NCI-H2029 (cell line): ENCODE measurements at places on chromosomes 5 and 9.
A peak's percentile ranks its signal among the peaks of the same experiment; 100 is the strongest.

GRCh38 chr9:123081824-123082223 lies 48.4 kb downstream of the GPR21 start:
- no peak for DNase-seq

DNA sequence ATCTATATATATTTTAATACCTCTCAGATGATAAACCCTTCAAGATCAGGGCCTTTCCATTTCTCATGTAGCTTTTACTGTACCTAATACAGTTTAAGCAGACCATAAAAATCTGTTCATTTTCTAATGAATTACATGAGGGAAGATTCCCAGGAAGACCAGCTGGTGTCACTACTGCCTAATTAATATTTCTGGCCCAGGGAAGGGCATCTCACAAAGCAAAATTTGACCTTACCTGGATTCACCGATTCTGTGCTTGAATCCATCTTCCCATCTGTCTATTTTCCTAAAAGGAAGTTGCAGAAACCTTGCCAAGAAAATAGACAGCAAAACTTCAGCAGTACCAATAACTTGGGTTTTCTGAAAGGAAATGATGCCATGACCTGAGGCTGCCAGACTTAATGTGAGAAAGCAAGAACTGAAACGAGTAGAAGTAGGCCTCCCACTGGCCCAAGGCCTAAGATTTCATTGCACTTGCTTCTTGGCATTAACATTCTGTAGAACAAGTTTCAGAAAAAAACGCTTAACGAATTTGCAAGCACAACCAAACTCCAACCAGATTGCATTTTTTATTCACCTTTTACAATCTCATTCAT lies 83.0 kb upstream of the GLIS3 start:
- DNase-seq, result no peak

- no peak for DNase-seq
These were observed 38.6 kb downstream of the MRPS30 start for GRCh38 chr5:44847206-44847852.

DNA sequence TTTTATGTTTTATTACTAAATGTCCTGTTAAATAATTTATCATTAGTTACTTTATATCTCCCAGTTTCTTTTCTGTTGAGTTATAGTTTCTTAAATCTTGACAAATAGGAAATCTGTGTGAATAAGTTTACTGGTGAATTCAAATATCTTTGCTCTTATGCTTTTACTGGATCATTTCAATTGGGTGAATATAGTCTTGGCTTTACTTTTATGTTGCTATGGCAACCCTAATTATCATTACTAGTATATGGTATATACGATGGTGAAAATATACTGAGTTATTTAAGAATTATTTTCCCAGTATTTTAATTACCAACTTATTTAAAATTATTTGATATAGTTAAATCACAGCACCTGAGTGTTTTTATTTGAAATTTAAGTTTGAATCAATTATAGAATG lies 363.0 kb downstream of the CDH10 start:
- no peak for DNase-seq

GRCh38 chr9:14281876-14282275 lies 32.1 kb downstream of the NFIB start:
- no peak for DNase-seq

DNA sequence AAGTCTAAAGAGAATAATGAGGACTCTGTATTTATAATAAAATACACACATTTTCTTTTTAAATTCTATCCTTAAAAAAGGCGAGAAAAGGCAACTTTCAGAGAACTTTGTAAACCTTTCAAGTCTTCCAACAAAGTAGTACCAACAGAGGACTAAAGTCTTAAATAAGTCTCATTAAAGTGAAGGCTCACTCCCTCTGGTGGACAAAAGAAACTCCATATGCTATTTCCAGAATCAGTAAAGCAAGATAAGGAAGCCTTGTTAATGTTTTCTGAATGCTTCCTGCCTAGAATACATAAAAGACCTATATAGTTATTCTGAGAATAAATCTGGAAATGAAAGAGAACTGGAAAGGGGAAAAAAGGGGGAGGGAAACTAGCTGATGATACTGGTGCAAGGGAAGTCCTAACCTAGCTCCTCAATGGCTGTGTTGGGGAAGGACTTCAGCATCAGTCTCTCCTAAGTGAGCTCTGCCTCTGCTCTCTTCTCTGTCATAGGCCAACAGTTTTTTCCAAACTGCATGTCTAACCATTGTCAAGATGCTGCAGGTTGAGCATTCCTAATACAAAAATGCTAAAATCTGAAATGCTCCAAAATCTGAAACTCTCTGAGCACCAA lies 7.2 kb downstream of the HMGCS1 start:
- peak; percentile 48 for DNase-seq

- DNase-seq, result no peak
These were observed 242.6 kb upstream of the PAPPA start for GRCh38 chr9:115910959-115911358.

GRCh38 chr5:37075399-37075950 lies 173.7 kb downstream of the CPLANE1 start:
- no peak for DNase-seq

DNA sequence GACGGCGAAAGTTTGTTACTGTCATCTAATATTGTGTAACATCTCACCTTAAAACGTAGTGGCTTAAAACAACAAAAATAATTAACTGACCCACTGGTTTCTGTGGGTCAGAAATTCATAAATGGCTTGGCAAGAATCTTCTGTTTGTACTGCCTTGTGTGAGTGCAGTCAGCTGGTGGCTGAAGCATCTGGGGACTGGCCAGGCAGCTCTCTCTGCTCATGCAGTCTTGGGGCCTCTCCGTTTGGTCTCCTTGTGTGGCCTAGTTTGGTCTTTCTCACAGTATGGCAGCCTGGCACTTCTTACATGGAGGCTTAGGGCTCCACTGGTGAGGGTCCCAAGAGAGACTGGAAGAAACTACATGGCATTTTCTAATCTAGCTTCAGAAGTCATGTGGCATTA lies 49.0 kb upstream of the CTXN3 start:
- no peak for DNase-seq

DNA sequence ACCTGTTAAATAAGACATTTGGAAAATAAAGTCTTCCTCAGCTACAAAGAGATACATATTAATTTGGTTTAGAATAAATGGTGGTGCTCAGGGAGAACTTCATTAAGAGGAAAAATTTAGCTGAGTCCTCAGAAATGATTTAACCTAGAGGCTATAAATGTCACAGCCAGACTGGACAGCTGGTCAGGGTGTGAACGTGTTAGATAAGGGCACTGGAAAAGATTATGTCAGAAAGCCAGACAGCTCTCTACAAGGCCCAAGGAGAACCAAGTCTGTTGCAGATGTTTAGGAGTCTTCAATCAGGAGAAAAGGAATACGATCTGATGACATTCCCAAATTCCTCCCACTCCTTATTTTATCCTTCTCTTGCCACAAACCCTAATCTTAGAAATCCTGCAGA lies 265.2 kb downstream of the MAT2B start:
- no peak for DNase-seq

GRCh38 chr9:127340721-127341120 lies 56.2 kb upstream of the SLC2A8 start:
- peak; percentile 16 for DNase-seq

GRCh38 chr9:94159069-94159939 lies 75.0 kb downstream of the PTPDC1 start:
- DNase-seq, result no peak

GRCh38 chr9:27945386-27945785 lies 372.1 kb upstream of the C9orf72 start:
- no peak for DNase-seq

- DNase-seq, result no peak
These were observed 80.6 kb upstream of the POU5F2 start for GRCh38 chr5:93821891-93822415.

- no peak for DNase-seq
These were observed 39.5 kb downstream of the NCS1 start for GRCh38 chr9:130211548-130212226.

- no peak for DNase-seq
These were observed 107.4 kb downstream of the SVEP1 start for GRCh38 chr9:110472111-110472510.

DNA sequence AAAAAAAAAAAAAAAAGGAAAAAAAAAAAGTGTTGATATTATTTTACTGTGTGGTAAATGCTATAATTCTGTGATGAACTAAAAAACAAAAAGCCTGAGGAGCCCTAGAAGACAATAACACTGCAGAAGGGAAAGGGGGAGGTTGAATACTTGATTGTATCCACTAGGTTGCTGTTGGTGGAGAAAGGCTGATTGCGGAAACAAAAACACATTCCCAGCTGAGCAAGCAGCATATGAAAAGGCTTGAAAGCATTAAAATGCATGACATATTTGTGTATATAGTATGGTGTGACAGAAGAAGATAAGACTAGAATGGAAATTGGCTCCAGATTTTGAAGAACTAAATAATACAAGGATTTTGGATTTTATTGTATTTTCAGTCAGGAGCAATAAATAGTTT lies 8.9 kb downstream of the RABGAP1 start:
- no peak for DNase-seq

DNA sequence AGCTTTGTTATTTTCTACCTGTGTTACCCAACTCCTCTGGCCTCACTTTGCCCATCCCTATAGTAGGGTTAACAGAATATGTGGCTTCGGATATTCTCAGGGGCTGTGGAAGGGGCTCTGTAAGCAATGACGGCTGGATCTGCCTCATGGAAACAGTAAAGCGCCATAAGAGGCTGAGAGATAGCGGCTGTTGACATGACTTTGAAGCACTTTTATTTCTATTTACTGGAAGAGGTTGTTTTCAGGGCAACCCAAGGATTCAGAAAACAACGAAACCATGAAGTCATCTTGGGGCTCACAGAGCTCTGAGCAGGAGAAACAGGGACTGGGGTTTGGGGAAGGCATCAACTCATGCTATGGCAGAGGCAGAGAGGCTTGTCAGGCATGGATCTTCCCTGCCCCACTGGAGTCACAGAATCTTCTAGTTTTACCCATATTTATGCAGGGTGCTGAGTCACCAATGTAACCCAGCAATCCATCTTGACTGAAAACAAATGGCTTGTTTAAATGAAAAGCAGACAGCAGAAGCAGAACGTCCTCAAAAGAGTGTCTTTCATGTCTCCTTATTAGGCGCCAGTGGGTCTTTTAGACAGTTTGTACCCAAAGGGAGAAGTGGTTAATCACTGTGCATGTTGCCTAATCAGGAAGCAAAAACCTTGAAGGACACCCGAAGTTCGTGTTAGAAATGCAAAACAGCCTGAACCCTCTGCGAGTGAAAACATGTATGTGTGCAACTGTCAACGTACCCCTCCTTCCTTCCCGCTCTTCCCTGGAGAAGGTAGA lies 113.0 kb downstream of the COL23A1 start:
- DNase-seq, result no peak

DNA sequence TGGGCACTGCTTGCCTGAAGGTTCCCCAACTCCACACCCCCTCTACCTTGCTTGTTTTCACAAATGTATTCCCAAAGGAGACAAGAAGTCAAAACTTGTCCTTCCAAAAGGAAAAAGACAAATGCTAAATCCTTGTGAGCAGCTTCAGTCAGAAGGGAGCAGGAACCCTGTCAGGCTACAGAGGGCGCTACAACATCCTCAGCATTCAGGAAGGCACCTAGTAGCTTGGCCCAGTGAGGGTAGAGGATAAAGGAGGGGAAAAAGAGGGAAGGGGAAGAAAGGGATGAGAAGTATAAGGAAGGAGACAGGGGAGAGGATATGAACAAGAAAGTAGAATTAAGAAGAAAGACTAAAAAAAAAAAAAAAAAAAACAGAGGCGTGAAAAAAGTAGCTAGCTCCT lies 97.5 kb downstream of the MLLT3 start:
- DNase-seq, result no peak

- DNase-seq, result no peak
These were observed 163.2 kb upstream of the MRPS30 start for GRCh38 chr5:44645502-44645901.

GRCh38 chr9:87578625-87579024 lies 81.0 kb downstream of the DAPK1 start:
- DNase-seq, result no peak

DNA sequence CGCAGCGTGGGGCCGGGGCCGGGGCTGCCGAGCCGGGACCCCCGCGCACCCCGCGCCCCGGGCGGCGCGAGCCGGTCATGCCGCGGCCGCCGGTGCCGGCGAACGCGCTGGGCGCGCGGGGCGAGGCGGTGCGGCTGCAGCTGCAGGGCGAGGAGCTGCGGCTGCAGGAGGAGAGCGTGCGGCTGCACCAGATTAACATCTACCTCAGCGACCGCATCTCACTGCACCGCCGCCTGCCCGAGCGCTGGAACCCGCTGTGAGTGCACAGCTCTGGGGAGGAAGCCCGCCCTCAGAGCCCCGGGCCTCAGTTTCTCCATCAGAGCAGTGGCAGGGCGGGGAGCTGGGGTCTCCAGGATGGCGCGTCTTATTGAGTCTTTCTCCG lies 335 bp downstream of the GALNT12 start:
- no peak for DNase-seq

DNA sequence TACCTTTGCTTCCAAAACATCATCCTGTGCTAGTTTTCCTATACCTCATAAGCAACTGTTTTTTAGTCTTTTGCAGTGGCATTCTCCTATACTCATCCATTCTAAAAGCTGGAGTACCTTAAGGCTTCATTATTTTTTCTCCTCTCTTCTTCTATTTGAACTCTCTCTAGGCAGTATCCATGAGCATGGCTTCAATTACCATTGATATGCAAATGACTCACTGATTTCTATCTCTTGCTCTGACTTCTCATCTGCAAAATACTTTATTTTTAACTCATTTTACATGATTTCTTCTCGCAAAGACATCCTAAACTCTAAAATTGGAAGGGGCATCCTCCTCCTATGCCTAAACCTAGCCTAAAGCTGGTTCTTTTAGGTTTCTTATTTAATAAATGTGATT lies 365.1 kb upstream of the NUDT12 start:
- DNase-seq, result no peak

DNA sequence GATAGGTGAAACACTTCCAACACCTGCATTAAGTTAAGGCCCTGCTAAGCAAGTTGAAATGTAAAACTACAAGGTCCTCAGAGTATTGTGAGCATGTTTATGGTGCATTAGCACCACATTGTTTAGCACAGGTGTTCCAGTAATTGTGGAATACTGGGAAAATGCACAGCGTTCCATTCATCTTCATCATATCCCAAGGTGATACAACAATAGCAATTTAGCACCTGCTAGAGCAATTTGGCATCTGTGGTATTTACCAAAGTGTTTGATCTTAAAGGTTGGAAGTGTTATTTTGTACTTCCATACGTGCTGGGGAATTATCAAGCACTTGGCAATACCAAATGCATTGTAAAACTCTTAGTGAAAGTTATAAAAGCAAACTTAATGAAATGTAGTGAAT lies 266.8 kb downstream of the CYLC2 start:
- no peak for DNase-seq

GRCh38 chr5:122585371-122585770 lies 189.5 kb upstream of the SNX2 start:
- no peak for DNase-seq

- no peak for DNase-seq
These were observed 68.7 kb upstream of the LARP1 start for GRCh38 chr5:154686490-154686889.

DNA sequence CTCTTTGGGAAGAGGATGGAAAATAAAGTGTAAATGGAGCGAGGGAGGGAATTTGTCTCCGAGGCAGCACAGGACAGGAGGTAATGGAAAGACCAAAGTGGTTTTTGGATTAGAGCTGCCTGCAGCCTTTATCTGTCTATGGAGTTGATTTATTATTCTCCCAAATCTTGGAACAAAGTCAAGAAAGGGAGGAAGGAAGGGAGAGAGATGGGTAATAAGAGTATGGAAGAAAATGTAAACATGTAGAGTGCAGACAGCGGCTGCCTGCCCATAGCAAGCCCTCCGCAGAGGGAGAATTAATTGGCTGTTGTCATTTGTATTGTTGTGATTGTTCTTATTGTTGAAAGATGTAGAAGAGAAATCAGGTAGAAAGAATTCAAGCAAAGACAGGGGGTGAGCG lies 15.7 kb downstream of the KCNIP1 start:
- DNase-seq, result no peak

GRCh38 chr9:118215549-118215948 lies 511.3 kb downstream of the TLR4 start:
- no peak for DNase-seq

- DNase-seq, result no peak
These were observed 320.1 kb downstream of the AGTPBP1 start for GRCh38 chr9:85421641-85422040.
